ENCODE measurements at places on chromosomes 13 and 19.

DNA sequence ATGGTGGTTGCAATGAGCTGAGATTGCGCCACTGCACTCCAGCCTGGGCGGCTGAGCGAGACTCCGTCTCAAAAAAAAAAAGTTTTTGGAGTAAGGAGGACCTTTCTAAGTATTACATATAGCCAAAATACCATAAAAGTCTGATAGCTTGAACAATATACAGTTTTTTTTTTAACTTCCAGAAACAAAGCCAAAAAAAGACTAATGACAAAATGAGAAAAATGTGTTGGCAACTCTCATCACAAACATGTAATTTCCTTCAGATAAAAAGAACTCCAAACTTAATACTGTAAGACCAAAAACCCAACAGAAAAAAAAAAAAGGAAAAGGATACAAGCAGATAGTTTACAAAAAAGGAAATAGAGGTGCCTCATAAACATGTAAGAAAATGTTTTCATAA lies 68.2 kb upstream of the MED4 start:
- peak; percentile 33 for DNase-seq

DNA sequence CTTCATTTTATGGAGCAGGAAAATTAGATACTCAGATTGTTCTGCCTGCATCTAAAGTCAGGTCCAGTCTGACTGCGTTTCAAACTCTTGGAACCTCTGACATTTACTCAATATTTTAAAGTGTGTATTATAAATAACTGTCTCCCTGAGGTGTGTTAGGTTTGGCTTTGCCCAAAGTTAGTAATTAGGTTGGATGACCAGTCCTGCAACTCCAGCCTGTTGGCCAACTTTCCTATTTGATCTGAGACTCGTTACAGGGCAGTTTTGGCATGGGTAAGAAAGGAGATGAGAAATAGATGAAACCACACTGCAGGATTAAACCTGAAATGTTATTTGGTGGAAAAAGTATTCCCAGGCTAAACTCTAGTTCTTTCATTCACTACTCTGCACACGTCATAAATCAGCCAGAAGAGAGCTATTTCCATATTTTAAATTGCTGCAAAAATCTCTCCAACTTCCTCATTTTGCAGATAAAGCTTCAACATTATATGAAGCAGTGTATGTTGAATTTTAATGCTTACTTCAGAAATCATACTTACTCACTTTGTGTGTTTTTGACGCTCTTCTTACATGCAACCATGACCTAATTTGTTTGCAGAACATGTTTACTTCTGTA lies 357.1 kb downstream of the DCT start:
- DNase-seq: no peak

- DNase-seq: no peak
Observed at GRCh38 chr13:32036757-32037156, 5.2 kb downstream of the FRY start.

DNA sequence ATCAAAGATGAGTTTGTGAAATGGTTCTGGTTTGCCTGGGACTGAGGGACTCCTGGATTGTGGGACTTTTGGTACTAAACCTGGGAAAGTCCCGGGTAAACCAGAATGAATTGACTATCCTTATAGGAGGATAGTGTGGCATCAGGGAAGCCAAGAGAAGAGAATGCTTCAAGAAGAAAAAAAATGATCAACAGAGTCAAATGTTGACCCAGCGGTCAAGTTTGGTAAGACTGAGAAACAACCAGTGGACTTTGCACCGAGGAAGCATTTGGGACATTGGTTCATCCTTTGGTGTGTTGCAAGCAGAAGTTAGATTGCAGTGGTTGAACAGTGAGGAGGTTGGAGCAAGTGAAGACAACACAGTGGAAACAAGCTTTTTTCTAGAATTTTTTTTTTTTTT lies 33.5 kb downstream of the CLEC17A start:
- no peak for DNase-seq

DNA sequence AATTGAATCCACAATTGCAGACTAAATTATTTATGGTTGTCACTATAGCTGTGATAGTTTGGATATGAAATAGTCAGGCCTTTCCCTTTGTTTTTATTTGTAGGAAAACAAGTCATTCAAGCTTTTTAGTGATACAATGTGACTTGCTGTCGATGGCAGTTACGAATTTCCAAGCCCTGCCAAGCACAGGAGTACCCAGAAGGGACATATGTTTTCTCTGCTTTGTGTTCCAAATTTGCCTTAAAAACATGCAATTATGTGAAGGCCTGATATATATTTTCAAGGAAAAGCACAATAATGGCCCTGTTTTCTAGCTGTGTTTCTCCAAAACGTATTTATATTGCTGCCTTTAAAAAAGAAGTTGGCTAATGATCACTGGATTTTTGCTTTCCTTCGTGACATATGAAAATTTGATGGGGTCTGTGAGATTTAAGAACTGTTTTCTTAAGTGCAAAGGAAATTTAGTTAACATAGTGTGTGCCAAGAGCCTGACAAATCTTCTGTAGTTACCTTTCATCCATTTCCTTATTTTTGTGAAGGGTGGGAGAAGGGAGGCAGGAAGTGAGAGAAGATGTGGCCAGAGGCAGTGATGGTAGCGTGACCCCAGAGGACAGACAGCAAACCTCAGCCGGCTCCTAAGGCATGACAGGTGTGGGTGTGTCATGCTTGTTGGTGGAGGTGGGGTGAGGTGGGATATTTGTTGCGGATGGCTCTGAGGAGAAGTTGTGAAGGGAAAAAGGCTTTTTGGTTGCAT lies 79.6 kb downstream of the TEX26 start:
- DNase-seq: no peak
